Astrocyte (in vitro differentiated cells and primary cell): ENCODE measurements at places on chromosomes 3 and 15. TPM values are rescaled to one million over a fixed set of nuclear protein-coding genes. Genes with fewer than 3 reads are reported as not detected.
A peak's percentile ranks its signal among the peaks of the same experiment; 100 is the strongest.

DNA sequence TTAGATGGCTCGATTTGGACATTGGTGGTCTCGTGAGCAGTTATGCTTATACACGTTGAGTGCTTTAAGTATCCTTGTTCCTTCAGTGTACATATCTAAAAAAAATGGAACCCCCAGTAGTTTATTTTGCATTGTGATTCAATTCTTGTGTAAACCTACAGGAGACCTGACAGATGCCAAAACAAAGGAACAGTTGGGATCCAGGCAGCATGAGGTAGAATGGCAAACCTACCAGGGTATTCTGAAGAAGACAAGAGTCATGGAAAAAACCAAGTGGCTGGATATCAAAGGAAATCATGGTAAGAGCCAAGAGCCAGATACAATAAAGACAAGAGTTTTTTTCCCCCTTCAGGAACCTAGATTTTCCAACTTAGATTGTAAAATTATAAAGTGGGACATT, 2.0 kb downstream of the TMEM62 start:
- no peak for DNase-seq

C15orf62 gene
- total RNA-seq = 0.19 TPM in 1 of 2 replicates, not detected in the other

CAMK2N2 gene
- total RNA-seq = 2.6 and 3.4 TPM in 2 replicates

GRCh38 chr3:45491344-45491743, 103.0 kb downstream of the LARS2 start:
- DNase-seq = no peak

GRCh38 chr15:35746121-35746520, 200.2 kb upstream of the DPH6 start:
- peak; percentile 77 for DNase-seq

DNA sequence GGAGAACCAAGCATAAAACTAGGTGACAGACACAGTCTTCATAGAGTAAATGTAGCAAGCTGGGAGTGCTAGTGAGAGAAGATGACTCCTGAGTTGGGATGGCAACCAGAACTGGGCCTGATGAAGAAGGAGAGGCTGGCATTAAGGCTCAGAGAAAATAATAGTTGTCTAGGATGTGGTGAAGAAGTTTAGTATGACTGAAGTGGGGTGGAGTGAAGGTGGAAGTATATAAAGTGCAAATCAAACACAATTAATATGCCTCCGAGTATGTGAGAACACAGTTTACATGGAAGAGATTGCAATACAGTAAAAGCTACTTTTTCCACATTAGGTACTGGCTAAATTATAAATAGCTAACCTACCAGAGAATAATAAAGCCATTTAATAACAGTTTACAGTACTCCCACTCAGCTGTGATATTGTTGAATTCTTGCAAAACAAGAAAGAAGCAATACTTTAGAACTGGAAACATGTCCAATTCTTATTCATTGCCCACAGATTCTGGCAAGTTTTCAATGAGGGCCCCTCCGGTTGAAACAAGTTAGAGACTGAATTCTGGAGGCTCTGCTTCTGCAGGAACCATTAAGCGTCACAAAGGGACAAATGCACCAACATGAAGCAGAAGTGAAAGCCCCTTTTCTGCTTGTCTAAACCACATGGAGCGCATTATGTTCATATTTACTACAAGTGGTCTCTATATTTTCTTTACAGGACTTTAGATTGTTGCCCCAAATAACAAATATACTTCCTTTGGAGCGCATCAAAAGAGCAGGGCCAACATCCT, 243.7 kb downstream of the SLC9A9 start:
- no peak for DNase-seq
